ENCODE measurements at places on chromosomes 11 and 22. TPM values are rescaled to one million over a fixed set of nuclear protein-coding genes. Genes with fewer than 3 reads are reported as not detected.

DEPDC7 gene
- total RNA-seq = 0.90 TPM

CHRNA10 gene
- 0.57 TPM for total RNA-seq

GAL3ST1 gene
- total RNA-seq = not detected

E2F8 gene
- total RNA-seq = 16.5 TPM

TRIM51 gene
- not detected for total RNA-seq

CTSW gene
- total RNA-seq = 13.2 TPM

OR52N1 gene
- not detected for total RNA-seq

OR5B21 gene
- total RNA-seq = not detected

ELMOD1 gene
- 0.12 TPM for total RNA-seq

DNA sequence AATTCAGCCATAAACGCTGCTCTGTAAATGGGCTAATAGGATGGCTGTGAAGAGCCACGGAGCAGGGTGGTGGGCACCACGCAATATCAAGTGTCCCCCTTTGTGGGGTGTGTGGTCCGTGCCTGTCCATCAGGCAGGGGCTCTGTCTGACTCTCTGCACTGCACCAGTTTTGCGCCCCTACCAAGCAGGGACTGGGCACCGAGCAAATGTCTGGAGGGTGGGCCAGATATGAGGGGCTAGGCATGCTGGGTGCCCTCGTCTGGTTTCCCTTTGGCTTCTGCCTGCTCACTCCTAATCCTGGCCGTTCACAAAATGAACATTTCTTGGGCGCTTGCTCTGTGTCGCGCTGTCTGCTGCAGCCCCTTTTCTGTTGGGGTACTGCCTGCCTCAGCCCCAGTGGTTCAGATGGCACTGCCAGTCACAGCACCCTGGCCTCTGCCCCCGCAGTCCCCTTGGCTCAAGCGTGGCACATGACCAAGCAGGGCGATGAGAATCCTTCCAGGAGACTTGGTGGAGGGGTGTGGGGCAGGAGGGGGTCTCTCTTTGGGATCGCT is 37.1 kb upstream of the CELSR1 start:
- no peak for DNase-seq

DNA sequence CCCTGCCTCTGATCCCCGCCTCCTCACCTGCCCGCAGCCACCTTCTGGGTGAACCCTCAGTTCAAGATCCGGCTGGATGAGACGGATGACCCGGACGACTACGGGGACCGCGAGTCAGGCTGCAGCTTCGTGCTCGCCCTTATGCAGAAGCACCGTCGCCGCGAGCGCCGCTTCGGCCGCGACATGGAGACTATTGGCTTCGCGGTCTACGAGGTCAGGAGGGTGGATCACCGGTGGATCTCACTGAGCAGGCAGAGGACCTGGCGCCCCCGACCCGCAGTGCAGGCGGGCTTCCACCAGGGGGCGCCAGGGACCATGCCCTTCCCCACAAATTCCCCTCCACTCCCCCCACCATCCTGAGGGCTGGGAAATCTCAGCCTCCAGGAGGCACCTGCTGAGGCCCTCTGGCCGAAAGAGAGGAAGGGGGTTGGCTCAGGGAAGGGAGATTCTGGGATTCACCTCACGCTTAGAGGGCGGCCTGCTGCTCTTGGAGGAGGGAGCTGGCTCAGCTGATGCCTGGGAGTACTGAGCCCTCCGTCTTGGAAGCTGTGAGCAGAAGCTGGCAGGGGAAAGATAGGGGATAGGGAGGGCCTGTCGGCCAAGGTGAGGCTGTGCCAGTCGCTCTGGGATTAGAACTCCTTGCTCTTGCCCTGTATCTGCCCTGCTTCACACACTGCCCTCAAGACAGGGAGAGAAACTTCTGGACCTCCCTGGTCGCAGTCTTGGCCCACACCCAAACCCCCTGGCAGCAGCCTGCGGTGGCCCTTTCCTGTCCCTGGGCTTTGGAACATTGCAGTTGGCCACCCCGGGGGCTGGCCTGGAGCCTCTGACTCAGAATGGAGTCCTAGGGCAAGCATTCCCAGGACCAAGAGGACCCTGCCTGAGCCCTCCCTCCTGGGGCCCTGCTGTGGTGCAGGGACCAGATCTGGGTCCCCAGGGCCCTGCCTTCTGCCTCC is 23.2 kb downstream of the CAPN1 start:
- peak; percentile 58 for DNase-seq

DNA sequence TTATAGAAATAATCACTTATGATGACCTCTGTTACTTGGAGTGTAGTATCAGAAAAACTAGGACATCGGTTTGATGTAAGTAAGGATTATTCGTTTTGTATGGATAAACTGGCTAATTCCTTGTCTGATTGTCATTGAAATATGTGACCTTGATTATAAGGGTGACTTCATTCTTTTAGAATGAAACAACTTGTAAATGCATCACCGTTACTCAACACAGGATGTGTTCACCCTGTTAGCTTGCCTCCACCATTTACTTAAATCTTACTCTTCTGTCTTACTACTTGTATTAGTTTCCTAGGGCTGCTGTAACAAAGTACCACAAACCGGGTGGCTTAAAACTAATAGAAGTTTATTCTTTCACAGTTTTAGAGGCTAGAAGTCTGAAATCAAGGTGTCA is 7.9 kb downstream of the SFI1 start:
- DNase-seq = no peak

DNA sequence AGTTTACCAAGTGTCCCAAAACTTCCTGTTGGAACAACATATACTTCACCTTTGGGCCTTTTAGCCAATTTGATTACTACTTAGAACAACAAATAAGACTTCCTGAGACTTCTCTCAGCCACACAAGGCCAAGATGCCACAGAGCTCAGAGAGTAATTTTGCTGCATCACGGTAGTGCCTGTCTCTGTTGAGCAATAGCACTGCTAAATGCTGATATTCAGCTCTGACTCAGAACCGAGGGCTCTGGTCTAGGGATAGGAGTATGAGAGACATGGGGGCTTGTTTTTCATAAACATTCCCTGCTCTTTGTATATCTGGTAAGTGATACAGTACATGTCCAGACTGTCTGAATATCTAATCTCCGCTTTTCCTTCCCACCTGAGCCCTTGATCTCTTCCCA is 260.4 kb upstream of the ARHGAP20 start:
- DNase-seq = no peak

GRCh38 chr11:95829580-95830259 is 39.4 kb downstream of the CEP57 start:
- no peak for DNase-seq

GRCh38 chr11:96643173-96643572 is 253.4 kb downstream of the JRKL start:
- DNase-seq = no peak

- no peak for DNase-seq
Observed at GRCh38 chr22:41411021-41411851, 29.5 kb downstream of the TEF start.

- DNase-seq = no peak
Observed at GRCh38 chr11:126776119-126776518, 224.5 kb downstream of the KIRREL3 start.

DNA sequence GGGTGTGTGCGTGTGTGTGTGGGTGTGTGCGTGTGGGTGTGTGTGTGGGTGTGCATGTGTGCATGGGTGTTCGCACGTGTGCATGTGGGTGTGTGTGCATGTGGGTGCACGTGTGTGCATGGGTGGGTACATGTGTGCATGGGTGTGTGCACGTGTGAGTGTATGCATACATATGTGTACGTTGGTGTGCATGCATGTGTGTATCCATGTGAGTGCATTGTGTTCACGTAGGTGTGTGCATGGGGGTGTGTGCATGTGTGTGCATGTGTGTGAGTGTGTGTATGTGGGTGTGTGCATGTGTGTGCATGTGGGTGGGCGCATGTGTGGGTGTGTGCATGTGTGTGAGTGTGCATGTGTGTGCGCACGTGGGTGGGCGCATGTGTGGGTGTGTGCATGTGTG is 19.9 kb upstream of the APOBEC3A start:
- DNase-seq = no peak

GRCh38 chr11:77108436-77108835 is 5.8 kb downstream of the OMP start:
- no peak for DNase-seq

- no peak for DNase-seq
Observed at GRCh38 chr22:45242778-45243191, 2.1 kb upstream of the KIAA0930 start.

DNA sequence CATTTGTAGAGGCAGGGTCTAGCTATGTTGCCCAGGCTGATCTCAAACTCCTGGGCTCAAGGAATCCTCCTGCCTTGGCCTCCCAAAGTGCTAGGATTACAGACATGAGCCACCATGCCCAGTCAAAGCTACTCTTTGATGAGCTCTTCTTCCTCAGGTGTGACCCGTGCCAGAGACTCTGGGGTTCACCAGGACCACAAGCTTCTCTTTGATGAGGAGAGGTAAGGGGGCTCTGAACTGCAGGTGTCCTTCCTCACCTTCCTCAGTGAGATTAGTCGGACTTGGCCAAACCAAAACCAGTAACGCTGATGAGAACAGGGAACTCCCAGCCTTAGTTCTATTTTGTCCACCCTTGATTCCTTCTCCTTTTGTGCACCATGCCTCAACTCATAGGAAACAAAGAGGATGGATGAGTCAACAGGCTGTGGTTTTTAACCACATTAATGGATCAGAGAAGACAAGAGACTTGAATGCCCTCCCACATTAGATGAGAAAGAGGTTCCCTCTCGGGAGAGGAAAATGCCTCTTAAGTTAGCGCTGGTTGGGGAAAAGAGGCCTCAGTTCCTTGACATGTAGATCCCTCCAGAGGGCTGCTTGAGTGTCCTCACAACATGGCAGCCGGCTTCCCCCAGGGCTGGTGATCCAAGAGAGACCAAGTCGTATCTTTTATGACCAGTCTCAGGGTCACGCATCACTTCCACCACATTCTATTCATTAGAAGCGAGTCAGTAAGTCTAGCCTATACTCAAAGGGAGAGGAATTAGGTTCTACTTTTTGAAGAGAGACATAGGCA is 25.7 kb upstream of the CTR9 start:
- peak; percentile 52 for DNase-seq

DNA sequence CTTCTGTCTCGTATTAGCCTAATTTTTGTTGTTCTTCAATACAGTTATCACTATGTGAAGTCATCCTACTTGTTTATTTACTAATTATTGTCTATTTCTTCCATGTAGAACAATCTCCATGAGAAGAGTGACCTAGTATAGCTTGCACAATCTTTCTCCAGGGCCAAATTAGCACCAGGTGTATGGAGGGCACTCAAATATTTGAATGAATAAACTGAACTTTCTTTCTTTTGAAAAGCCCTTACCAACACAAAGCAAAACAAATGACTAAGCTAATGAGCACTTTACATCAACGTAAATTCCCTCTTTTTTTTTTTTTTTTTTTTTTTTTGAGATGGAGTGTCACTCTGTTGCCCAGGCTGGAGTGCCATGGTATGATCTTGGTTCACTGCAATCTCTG is 34.2 kb downstream of the ABTB2 start:
- DNase-seq = no peak

DNA sequence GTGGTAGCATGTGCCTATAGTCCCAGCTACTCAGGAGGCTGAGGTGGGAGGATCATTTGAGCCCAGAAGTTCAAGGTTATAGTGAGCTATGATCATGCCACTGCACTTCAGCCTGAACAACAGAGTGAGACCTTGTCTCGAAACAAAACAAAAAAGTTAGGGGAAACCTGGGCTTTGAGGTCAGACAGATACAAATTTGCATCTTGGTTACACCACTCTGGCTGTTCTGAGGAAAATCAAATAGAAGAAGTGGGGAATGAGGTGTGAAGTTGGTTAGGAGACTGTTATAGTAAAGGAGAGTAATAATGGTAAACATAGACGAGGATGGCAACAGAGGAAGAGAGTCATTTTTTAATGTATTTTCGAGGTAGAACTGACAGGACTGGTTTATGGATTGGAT is 62.6 kb downstream of the PPME1 start:
- no peak for DNase-seq

- DNase-seq = no peak
Observed at GRCh38 chr11:70089631-70090030, 11.5 kb downstream of the ANO1 start.

GRCh38 chr22:46634011-46634699 is 14.0 kb downstream of the GRAMD4 start:
- DNase-seq = no peak

DNA sequence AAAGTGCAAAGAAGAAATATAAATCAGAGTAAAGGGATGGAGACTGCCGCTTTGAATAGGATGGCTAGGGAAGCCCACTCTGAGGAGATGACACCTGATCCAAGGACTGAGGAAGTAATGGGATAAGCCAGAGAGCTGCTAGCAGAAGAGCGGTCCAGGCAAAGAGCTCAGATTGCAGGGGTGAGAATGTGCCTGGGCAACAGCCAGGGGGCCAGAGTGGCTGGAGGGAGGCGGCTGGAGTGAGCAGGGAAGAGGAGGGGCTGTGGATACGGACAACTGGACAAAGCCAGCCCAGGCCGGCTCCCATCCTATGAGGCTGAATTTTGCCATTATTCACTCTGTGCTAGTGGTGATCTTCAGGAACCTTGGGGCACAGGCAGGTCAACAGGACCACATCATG is 360.3 kb upstream of the SYN3 start:
- DNase-seq = no peak

GRCh38 chr11:44000731-44001130 is 47.0 kb upstream of the ACCSL start:
- no peak for DNase-seq

GRCh38 chr11:68840661-68841653 is 759 bp downstream of the CPT1A start:
- peak; percentile 41 for DNase-seq

DNA sequence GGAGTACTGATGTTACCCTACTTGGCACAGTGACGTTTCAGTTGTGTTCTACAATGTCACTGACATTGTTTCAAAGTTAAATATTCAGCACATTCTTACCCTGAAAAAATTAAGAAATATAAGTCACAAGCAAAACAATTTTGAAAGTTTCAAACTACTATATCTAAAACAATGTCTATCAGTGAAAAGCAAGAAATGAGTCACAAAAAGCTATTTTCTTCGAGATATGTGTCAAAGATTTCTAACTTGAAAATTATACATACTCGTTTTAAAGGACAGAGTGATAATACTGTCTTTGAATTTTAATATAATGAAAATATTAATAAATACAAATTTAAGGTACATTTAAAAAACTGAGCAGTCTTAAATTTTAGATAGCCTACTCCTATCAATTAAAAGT is 42.9 kb downstream of the RDX start:
- DNase-seq = no peak

GRCh38 chr11:125559888-125560287 is 9.4 kb upstream of the EI24 start:
- DNase-seq = no peak

- no peak for DNase-seq
Observed at GRCh38 chr22:45896964-45897538, 79.9 kb downstream of the WNT7B start.

GRCh38 chr11:24900960-24901549 is 404.2 kb downstream of the LUZP2 start:
- DNase-seq = no peak
